A172 (cell line): ENCODE measurements at places on chromosomes 16 and 17.
A peak's percentile ranks its signal among the peaks of the same experiment; 100 is the strongest.

GRCh38 chr17:48555258-48556228 lies 10.6 kb upstream of the HOXB2 start:
- DNase-seq = peak; percentile 95

DNA sequence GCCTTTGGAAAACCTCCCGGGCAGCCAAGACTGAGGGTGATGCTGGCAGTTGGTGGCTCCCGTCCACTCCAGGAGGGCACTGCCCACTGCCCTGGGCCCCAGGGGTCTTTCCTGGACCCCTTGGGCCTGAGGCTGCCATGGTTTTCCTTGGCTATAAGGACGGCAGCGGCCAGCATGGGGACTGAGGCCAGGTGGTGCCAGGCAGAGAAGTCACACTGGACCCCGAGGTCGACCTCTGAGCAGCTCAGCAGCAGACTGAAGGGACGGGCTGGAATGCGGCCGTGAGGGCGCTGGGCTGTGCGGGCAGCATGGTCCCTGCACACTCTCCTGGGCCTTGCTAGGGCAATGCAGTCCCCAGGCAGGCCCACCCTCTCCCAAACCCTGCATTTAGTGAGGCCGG lies 55.6 kb upstream of the GNG13 start:
- no peak for DNase-seq

DNA sequence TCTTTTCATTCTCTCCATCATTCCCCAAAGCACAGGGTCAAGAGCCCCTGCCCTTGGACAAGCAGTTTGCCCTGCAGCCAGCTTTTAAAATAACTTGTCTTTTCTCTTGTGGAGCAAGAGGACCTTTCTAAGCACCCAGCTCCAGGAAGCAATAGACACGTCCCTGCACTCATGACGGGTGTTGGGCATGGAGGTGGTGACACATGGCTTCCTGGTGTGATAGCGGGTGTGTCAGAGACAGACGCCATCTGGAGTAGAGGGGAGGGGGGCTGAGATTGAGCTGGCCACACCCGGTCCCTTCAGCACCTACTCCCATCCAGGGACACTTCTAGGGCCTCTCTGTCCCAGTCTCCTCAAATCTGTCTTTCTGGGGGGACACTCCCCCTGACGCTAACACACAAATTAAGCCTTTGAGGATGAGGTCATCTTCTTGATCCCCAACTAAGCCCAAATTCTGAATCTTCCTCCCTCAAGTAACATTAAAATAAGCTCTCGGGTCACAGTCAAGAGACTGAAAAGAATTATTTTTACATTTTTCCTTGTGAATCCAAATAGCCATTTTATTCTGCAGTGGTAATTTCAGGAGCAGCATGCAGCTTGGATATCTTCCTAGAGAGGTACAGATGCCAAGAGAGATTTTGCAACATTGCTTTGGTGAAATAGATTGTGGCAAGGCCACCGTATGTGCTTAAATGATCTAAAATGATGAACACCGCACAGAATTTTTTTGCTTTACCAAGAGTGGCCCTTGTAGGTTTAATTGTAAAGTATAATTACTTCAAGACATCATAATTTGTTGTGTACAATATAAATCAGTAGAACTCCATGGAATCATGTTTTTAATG lies 216.6 kb upstream of the IRX3 start:
- peak; percentile 30 for DNase-seq

GRCh38 chr17:28901866-28902818 lies 737 bp downstream of the DHRS13 start:
- DNase-seq = no peak

GRCh38 chr17:21124086-21124485 lies 2.7 kb upstream of the DHRS7B start:
- peak; percentile 9 for DNase-seq
